ENCODE measurements at places on chromosomes 5 and 9. TPM values are rescaled to one million over a fixed set of nuclear protein-coding genes. Genes with fewer than 3 reads are reported as not detected.

- no peaks in the 10 kb centered on the region for H3K27me3 ChIP-seq
- DNase-seq, result no peak
- no peak overlapping the region for H3K27ac ChIP-seq
- H3K4me1 ChIP-seq, result no peaks in the 10 kb centered on the region
Measured at GRCh38 chr9:95111716-95112115, 205.8 kb downstream of the FANCC start.

Gene OR1J2
- total RNA-seq, result not detected

DNA sequence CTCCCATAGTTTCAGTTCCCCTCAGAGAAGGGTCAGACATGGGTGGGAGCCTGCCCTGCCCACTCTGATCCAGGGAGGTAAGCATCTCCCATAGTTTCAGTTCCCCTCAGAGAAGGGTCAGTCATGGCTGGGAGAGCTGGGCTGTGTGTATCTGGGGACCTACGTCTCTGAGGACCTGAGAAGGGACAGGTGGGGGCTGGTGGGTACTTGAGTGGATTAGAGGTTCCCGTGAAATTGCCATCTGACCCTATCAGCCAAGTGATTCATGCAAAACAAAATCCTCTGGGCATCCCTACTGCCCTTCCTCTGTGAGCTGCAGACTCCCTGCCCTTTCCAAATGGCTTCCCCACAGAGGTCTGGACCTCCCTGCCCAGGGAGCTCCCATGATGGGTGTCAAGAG lies 3.9 kb downstream of the ENHO start:
- no peak overlapping the region for H3K27ac ChIP-seq
- DNase-seq, result no peak
- H3K36me3 ChIP-seq, result no peaks in the 10 kb centered on the region
- H3K4me1 ChIP-seq, result peaks cover 4% of the 10 kb centered on the region

DNA sequence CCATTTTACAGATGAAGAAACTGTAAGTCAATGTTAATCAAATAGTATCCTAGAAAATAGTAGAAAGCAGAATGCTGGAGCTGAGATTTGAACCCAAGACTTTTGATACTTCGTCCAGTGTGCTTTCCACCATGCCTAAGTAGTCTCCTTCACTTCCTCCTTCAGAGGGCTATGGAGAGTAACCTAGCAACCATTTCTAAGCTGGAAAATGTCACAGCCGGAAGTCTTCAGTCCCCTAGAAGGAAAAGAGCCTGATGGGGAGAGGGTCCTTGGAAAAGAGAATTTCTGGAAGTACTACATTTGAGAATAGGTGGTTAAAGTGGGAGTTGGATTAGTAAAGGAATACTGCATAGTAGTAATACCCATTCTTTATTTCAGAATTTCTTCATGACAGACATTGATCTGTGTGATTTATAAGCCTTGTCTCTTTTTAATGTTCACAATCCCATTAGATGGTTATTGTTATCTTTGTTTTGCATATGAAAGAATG lies 32.7 kb downstream of the PCDHAC2 start:
- H3K36me3 ChIP-seq, result no peaks in the 10 kb centered on the region
- H3K27ac ChIP-seq, result no peak overlapping the region
- H3K4me3 ChIP-seq, result no peak overlapping the region
- DNase-seq, result no peak

DNA sequence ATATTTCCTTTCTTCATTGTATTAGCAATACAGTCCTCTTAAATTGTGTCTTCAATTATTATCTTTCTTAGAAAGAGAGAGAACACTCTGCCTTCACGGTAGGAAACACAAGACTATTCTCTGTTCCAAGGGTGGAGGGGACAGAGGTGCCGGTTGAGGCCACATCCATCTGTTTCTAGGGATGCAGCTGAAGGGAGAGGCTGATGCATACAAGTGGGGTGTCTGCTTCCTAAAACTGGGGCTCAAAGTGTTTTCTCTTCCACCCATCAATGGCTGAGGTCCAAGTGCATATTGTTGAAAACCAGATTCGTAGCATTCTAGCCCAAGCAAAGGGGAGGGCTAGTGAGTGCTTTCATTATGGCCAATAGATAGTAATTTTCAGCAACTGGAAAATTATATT lies 9.5 kb downstream of the IRX2 start:
- no peak overlapping the region for H3K27ac ChIP-seq
- no peaks in the 10 kb centered on the region for H3K36me3 ChIP-seq
- no peak for DNase-seq
- H3K4me3 ChIP-seq, result no peak overlapping the region
- H3K4me1 ChIP-seq, result peaks cover 11% of the 10 kb centered on the region

GRCh38 chr9:133074111-133074651 lies 12.4 kb downstream of the CEL start:
- H3K4me1 ChIP-seq, result no peaks in the 10 kb centered on the region
- H3K36me3 ChIP-seq, result peaks cover 3% of the 10 kb centered on the region
- no peak overlapping the region for H3K27ac ChIP-seq
- H3K27me3 ChIP-seq, result peaks cover 11% of the 10 kb centered on the region
- no peak overlapping the region for H3K4me3 ChIP-seq

DNA sequence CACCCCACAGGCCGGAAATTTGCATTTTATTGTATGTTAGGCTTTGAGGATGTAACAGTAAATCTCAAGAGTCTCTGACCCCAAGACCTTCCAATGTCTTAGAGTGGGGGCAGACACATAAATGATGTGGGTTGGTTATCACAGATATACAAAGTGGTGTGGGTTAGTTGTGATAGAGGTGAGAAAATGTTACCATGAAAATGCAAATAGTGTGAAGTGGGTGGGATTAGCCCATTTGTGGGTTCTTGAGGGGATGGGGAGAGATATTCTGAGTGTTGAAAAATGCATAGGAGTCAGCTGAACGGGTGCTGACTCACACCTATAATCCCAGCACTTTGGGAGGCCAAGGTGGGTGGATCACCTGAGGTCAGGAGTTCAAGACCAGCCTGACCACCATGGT lies 7.9 kb upstream of the RNF145 start:
- no peak for DNase-seq
- no peaks in the 10 kb centered on the region for H3K36me3 ChIP-seq
- H3K4me1 ChIP-seq, result no peaks in the 10 kb centered on the region
- H3K27me3 ChIP-seq, result peaks cover 3% of the 10 kb centered on the region
- H3K4me3 ChIP-seq, result no peak overlapping the region
- no peak overlapping the region for H3K27ac ChIP-seq

GRCh38 chr9:115362640-115363039 lies 244.7 kb upstream of the TNC start:
- no peaks in the 10 kb centered on the region for H3K27me3 ChIP-seq
- H3K4me1 ChIP-seq, result peaks cover 11% of the 10 kb centered on the region
- no peak overlapping the region for H3K4me3 ChIP-seq
- no peak overlapping the region for H3K27ac ChIP-seq

Gene ORM2
- 3.2 TPM for total RNA-seq

- no peak overlapping the region for H3K27ac ChIP-seq
- DNase-seq, result no peak
- no peaks in the 10 kb centered on the region for H3K36me3 ChIP-seq
Measured at GRCh38 chr9:18394847-18395351, 79.1 kb upstream of the ADAMTSL1 start.

DNA sequence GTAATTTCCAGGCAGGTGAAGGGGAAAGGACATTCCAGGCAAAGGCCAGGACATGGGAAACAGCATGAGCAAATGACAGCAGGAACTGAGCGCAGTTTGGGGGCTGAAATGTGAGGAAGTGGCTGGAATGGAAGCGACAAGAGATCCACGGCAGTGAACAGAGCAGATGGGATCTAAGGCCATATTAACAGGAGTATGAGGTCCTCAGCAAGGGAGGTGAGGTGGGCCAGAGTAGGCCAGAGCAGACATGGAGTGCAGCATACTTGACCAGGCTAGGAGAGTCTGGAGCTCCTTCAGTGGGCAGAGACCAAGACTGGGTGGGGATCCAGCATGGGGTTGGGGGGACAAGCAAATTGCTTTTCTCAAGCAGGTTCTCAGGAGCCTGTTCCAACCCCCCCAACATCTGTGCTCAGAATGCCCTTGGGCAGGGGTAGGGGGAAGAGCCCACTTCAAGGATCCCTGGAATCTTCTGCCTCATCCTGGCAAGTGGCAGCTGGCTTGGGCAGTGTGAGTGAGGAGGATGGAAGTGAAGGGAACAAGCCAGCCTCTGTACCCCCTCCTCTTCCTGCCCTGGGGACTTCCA lies 34.5 kb downstream of the DAB2IP start:
- H3K27ac ChIP-seq, result no peak overlapping the region
- no peak for DNase-seq
- no peaks in the 10 kb centered on the region for H3K27me3 ChIP-seq
- H3K36me3 ChIP-seq, result peaks cover 3% of the 10 kb centered on the region

GRCh38 chr5:173745123-173745522 lies 128.7 kb upstream of the BOD1 start:
- H3K27ac ChIP-seq, result no peak overlapping the region
- H3K4me1 ChIP-seq, result peaks cover 18% of the 10 kb centered on the region
- DNase-seq, result no peak
- no peak overlapping the region for H3K4me3 ChIP-seq
- peaks cover 10% of the 10 kb centered on the region for H3K27me3 ChIP-seq

Gene TSSK1B
- total RNA-seq, result 0.29 TPM

Gene CDH6
- 132 TPM for total RNA-seq

DNA sequence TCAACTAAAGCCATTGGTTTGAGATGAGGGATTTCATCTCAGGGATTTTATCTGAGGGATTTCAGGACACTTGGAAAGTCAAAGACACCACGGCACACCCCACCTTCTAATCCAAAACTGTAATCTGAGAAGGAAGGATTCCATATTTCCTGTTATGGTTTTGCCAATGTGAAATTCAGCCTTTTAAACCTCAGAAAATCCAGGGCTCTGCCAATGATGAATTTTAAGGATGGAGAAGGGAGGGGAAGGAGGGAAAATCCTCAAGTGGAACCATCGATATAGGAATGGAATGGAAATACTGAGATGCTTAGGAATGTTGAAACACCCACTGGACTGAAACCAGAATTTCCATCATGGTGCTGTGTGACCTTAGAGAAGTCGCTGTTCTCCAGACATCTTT lies 5.3 kb downstream of the C1QTNF3 start:
- no peak overlapping the region for H3K4me3 ChIP-seq
- peaks cover 1% of the 10 kb centered on the region for H3K4me1 ChIP-seq
- H3K36me3 ChIP-seq, result peaks cover 20% of the 10 kb centered on the region
- H3K27me3 ChIP-seq, result no peaks in the 10 kb centered on the region
- no peak overlapping the region for H3K27ac ChIP-seq

- H3K27me3 ChIP-seq, result no peaks in the 10 kb centered on the region
- no peak overlapping the region for H3K27ac ChIP-seq
- peaks cover 7% of the 10 kb centered on the region for H3K4me1 ChIP-seq
- peaks cover 2% of the 10 kb centered on the region for H3K36me3 ChIP-seq
- DNase-seq, result no peak
Measured at GRCh38 chr5:30698217-30698616, 495.3 kb upstream of the CDH6 start.

DNA sequence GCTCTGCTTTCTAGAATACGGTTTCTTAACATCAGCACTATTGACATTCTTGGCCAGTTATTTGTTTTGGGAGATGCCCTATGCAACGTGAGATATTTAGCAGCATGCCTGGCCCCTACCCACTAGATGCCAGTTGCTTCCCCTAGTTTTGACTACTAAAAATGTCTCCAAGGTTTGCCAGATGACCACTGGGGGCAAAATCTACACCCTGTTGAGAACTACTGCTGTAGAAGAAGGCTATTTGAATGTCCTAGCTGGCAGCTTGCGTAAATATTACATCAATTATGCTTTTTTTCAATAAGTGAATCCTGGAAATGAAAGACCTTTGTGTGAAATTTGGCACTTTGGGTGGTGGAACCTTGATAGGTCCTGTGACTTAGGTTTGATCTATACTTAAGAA lies 5.0 kb downstream of the NCBP1 start:
- peaks cover 31% of the 10 kb centered on the region for H3K4me1 ChIP-seq
- no peak overlapping the region for H3K27ac ChIP-seq
- H3K4me3 ChIP-seq, result no peak overlapping the region
- peaks cover 2% of the 10 kb centered on the region for H3K36me3 ChIP-seq
- DNase-seq, result no peak

DNA sequence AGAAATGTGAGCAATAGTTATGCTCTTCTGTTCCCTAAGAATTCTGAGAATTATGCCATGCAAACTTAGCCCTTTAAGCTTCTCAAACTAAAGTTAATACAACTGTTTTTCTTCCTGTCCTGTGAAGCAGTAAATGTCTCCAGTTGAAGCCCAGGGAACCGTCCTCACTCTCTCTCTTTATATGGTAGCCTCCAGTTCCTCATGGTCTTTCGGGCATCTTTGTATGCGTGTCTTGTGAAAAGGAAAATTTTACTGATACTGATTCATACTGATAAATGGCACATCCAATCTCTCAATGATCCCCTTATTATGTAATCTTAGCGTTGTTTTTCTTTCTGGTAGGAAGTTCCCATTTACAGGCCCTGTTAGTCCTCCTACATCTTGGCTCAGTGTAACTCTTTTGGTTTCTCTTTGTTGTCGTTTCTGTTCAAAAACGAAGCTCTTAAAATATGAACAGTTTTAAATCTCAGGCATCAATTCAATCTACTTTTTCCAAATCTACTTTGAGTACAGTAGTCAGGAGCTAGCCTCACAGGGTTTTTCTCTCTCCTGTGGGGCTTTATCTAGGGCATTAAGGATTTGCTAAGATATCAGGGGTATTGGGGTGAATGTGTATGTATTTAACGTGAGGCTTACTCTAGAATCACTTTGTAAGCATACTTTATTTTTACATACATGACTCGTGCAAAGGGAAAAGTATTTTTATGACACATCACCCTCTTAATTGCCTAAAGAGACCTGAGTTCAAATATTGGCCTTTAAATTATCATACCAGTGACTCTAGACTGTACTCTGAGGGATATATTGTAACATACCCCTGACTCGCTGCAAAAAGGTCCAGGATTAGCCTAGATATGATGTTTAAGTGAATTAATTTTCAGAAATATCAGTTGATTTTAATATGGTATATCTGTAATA lies 258.0 kb downstream of the NR3C1 start:
- no peak overlapping the region for H3K4me3 ChIP-seq
- H3K4me1 ChIP-seq, result no peaks in the 10 kb centered on the region
- H3K36me3 ChIP-seq, result peaks cover 2% of the 10 kb centered on the region
- peak overlapping the region; percentile 5 for H3K27ac ChIP-seq
- no peak for DNase-seq
